ENCODE measurements at places on chromosomes 13 and 19.

GRCh38 chr13:73416093-73416492 lies 357.3 kb downstream of the KLF5 start:
- DNase-seq = no peak

DNA sequence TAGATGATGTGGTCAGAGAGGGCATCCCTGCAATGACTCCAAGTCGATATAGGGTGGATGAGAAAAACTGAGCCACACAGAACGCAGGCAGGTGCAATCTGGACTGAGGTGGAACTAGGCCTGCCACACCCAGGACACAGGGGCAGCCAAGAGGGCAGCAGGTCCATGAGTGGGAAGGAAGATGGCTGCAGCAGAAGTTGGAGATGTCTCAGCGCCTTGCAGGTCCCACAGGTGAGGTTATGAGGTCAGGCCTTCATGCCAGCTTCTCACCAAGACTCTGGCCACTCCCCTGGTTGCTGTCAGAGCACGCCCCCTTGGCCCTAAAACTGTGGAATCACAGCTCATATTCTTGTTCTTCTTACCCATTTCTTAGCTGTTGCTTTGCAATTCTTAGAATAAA lies 147.7 kb upstream of the VSTM2B start:
- DNase-seq = no peak

DNA sequence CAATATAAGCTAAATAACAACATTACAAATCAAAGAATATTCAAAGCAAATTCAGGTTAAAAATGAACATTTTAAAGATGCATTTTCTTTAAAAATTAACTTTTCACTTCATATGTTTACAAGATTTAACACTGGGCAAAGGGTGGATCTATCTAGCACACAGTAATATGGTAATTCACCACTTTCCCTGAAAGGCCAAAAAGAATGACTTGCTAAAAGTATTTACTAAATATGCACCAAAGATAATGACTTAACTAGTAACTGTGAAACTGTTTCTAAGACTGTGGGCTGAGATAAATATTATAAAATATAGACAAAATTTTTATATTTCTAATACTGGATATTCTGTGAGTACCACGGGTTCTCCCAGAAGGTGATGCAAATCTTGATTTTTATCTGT lies 4.5 kb upstream of the EEF1AKMT1 start:
- no peak for DNase-seq

- DNase-seq = no peak
Measured at GRCh38 chr19:16363133-16363851, 38.7 kb downstream of the KLF2 start.

DNA sequence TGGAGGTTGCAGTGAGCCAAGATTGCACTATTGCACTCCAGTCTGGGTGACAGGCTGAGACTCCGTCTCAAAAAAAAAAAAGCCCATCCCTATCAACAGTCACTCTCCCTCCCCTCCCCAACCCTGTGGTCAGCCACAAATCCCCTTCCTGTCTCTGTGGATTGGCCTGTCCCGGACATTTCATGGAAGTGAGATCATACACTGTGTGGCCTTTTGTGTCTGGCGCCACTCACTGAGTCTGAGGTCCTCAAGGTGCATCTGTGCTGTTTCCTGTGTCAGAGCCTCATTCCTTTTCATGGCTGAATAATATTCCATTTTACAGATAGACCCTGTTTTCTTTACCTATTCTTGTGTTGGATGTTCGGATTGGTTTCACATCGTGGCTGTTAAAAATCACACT lies 149.5 kb downstream of the PTPRS start:
- no peak for DNase-seq

- no peak for DNase-seq
Measured at GRCh38 chr19:12711187-12711586, 12.5 kb downstream of the TNPO2 start.

- DNase-seq = no peak
Measured at GRCh38 chr13:51444922-51445321, 7.9 kb downstream of the INTS6 start.

DNA sequence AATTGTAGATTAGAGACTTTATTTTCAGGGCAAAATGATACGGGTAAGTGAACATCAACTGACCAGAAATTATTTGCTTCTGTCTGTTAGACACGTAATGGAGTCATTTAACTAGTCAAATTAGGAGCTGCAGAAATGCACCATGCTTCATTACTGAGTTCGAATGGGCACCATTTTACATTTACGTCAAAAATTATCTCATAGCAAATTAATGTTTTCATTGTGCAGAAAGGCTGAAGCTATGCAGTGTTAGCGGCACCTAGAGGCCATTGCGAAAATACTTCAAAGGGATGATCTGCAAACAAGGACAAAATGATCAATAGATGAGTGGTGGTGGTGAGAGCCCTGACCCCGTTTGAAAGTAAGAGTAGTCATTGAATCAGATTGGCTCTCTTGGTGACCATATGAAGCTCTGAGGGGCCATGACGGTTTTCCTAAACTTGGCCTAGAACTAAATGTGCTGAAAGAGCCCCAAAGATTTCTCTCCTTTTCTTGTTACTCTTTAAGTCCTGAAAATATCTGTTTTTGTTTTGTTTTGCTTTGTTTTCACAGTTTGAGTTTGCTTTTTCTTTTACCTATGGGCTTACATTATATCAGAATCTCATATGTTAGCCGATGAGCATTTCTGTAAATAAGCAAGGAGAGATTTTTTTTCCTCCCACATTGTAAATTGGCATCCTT lies 277.9 kb downstream of the ZNF536 start:
- DNase-seq = no peak

DNA sequence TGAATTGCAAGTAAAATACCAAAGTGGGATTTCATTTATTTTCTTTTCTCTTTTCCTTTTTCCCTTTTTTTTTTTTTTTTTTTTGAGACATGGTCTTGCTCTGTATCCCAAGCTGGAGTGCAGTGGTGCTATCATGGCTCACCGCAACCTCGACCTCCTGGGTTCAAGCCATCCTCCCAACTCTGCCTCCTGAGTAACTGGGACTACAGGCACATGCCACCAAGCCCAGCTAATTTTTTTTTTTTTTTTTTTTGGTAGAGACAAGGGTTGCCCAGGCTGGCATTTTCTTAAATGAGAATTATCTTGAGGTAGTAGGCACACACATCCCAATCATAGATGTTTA lies 68.5 kb upstream of the GPR183 start:
- no peak for DNase-seq

DNA sequence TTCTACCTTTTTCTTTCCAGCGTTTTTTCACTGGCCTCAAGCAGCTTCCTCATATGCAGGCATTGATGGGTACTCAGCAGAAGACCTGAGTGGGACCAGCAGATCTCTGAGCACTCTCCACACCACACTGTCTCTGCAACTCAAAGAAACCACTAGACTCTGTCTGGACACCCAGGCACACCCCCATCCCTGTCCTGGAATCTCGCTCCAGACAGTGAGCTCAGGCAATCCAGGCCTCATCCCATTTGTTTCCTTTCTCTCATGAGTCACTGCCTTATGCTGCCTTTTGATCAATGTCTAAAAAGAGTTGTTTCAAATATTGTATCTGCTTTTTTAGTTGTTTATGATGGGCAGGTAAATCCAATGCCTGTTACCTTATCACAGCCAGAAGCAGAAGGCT lies 19.7 kb upstream of the POP4 start:
- no peak for DNase-seq

- DNase-seq = no peak
Measured at GRCh38 chr19:38714354-38714778, 29.9 kb downstream of the CAPN12 start.

DNA sequence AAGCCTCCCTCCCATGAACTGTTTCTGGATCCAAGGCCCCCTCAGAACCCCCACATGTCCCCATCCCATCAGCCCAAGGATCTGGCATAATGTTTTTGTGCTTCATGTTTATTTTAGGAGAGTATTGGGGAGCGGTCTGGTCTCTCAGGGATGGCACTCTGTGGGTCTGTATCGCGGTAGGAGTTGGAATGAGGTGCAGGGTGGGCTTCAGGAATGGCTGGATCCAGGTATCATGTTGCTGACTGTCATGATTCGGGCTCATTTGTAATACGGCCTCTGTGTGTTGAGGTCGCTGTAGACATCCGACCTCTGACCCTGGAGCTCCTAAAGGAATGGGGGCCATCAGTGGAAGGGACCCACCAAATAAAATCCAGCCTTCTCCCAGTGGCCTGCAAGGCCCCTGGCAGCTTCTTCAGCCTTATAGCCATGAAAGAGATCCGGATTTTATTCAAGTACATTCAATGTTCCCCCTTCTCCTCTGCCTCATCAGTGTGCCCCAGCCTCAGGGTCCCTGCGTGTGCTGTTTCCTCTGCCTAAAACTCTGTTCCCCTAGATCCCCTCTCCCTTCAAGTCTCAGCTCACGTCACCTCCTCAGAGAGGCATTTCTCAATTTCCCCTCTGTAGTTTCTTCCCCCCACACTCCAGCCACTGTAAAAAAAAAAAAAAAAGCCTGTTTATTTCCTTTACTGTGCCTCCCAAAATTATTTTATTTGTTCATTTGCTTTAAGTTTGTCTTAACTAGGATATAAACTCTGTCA lies 2.2 kb downstream of the HCST start:
- no peak for DNase-seq

GRCh38 chr13:38879278-38879677 lies 111.4 kb downstream of the STOML3 start:
- DNase-seq = peak; percentile 56

DNA sequence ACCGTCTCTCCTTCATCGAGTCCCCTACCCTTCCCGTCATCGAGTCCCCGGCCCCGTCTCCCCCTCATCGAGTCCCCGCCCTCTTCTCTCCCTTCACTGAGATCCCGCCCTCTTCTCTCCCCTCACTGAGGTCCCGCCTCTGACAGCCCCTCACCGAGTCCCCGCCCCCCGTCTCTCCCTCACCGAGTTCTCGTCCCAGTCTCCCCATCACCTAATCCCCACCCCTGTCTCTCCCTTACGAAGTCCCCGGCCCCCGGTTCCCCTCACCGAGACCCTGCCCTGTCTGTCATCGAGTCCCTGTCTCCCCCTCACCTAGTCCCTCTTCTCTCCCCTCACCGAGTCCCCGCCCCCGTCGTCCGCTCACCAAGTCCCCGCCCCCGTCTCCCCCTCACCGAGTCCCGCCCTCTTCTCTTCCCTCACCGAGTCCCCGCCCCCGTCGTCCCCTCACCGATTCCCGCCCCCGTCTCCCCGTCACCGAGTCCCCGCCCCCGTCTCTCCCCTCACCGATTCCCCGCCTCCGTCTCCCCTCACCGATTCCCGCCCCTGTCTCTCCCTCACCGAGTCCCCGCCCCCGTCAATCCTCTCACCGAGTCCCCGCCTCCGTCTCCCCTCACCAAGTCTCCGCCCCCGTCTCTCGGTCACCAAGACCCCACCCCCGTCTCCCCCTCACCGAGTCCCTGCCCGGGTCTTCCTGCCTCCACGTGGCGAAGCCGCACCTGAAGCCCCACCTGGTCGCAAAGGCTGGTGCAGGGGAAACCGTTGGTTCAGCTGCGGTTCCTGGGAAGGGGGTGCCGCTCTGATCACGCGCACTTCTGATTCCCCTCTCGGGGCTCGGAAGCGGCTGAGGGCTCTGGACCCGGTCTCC lies 23.9 kb upstream of the ZNF846 start:
- peak; percentile 83 for DNase-seq

GRCh38 chr13:44711706-44712105 lies 135.6 kb upstream of the TSC22D1 start:
- no peak for DNase-seq

DNA sequence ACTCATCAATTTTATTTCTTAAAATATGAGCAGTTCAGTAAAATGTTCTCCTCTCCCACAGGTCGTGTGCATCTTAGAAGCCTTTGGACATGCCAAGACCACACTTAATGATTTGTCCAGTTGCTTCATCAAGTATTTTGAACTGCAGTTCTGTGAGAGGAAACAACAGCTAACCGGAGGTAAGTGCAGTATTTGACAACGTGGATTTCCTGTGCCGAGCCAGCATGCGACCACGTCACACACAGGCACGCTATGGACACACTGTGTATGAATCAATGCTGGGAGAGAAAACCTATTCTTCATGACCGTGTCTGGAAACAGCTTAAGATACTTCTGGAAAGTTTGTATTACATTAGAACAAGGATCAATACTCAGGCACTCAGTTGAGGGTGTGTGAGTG lies 268.5 kb downstream of the MYO16 start:
- no peak for DNase-seq

- DNase-seq = no peak
Measured at GRCh38 chr13:51873117-51873798, 11.5 kb downstream of the CCDC70 start.

- DNase-seq = no peak
Measured at GRCh38 chr19:5949792-5950305, 28.1 kb downstream of the RANBP3 start.

GRCh38 chr13:96575423-96576320 lies 418.6 kb downstream of the OXGR1 start:
- DNase-seq = no peak

DNA sequence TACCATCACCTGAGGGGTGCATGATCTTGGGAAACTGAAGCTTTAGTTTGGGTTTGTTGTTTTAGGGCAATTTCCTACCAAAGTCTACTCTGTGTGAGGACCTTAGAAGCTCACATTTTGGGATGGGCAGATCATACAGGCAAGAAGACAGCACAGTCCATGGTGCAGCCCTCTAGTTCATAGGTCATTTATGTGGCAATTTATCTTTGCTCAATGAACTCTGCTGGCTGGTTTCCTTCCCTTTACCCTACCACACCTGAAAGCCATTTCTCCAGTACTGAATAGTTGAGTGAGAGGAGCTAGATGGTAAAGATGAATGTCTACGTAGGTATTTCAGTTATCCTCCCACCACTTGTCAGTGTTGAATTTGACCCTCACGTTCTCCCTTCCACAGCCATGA lies 87.5 kb upstream of the KLF12 start:
- no peak for DNase-seq

DNA sequence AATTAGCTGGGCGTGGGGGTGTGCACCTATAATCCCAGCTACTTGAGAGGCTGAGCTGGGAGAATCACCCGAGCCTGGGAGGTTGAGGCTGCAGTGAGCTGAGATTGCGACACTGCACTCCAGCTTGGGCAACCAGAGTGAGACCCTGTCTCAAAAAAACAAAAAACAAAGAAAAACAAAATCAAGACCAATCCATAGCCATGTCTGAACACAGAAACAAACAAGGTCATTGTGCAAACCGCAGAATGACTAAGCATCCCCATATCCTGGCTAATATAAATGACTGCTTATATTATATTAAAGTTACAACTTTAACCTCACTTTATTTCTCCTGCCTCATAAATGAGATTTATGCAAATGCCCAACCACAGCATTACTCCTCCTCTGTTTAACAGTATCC lies 2.3 kb upstream of the LYPD3 start:
- no peak for DNase-seq

DNA sequence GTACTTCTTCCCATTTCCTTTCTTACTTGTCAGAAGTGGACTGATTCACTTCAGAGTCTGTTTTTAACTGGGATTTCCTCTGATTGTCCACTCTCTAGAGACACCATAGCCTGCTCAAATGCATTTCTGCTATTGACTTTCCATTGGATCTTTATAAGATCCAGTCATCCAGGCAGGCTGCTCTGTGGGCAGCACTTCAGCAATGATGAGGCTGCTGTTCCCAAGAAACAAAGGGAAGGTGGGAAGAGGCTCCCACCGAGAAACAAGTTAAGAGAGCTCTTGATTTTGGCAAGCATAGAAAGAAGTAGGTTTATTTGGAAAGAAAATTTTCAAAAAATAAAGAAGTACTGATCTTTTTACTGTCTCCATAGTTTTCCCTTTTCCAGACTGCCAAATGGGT lies 125.8 kb upstream of the STARD13 start:
- DNase-seq = no peak
